Liver (tissue), 10 donors: ENCODE measurements at places on chromosomes 5 and 9. TPM values are rescaled to one million over a fixed set of nuclear protein-coding genes. Genes with fewer than 3 reads are reported as not detected.

The C9orf50 gene
- polyA plus RNA-seq, result not detected

- DNase-seq, result no peak
Measured at GRCh38 chr9:130448035-130448624, 3.4 kb downstream of the ASS1 start.

GRCh38 chr5:91245871-91246270, 137.2 kb downstream of the ARRDC3 start:
- no peak for DNase-seq

- no peak for DNase-seq
Measured at GRCh38 chr9:20351715-20352114, 270.6 kb downstream of the MLLT3 start.

GRCh38 chr9:127034691-127035090, 87.7 kb downstream of the ANGPTL2 start:
- DNase-seq, result no peak

The ENTPD2 gene
- polyA plus RNA-seq, result 0.17 TPM

DNA sequence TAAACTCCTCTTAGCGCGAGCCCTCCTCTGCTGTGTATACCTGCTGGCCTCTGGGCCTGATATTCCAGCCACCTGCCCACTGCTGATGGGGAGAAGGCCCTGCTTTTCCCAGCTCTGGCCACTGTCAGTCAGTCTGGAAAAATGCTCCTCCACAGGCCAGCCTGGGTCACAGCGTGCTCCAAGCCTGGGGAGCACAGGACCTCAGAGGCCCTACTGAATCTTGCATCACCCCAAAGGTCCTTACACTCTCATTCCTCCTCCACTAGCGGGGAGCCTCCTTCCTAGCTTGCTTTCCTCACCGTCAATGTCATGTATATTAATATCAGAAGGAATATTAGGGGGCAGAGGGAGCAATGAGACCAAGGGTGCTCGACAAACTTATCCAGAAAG, 73.7 kb downstream of the SHB start:
- no peak for DNase-seq

GRCh38 chr5:138372225-138372624, 19.7 kb downstream of the KDM3B start:
- no peak for DNase-seq

DNA sequence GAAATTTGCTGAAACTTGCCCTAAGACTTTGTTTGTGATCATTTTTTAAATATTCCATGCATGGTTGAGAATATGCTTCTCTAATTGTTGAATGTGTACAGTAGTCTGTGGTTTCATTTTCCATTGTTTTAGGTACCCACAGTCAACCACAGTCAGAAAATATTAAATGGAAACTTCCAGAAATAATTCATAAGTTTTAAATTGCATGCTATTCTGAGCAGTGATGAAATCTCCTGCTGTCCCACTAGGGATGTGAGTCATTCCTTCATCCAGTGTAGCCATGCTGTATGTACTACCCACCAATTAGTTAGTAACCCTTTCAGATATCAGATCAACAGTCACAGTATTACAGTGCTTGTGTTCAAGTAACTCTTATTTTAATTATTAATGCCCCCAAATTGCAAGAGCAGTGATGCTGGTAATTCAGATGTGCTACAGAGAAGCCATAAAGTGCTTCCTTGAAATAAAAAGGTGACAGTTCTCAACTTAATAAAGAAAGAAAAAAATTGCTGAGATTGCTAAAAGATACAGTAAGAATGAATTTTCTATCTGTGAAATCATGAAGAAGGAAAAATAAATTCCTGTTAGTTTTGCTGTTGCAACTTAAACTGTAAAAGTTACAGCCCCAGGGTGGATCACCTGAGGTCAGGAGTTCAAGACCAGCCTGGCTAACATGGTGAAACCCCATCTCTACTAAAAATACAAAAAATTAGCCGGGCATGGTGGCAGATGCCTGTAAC, 79.9 kb upstream of the FBXL17 start:
- DNase-seq, result no peak

The ARHGEF37 gene
- polyA plus RNA-seq, result 0.71 TPM

The GPX3 gene
- polyA plus RNA-seq, result 878 TPM

- DNase-seq, result no peak
Measured at GRCh38 chr5:153659039-153659736, 168.7 kb downstream of the GRIA1 start.

The FNBP1 gene
- polyA plus RNA-seq, result 6.6 TPM

DNA sequence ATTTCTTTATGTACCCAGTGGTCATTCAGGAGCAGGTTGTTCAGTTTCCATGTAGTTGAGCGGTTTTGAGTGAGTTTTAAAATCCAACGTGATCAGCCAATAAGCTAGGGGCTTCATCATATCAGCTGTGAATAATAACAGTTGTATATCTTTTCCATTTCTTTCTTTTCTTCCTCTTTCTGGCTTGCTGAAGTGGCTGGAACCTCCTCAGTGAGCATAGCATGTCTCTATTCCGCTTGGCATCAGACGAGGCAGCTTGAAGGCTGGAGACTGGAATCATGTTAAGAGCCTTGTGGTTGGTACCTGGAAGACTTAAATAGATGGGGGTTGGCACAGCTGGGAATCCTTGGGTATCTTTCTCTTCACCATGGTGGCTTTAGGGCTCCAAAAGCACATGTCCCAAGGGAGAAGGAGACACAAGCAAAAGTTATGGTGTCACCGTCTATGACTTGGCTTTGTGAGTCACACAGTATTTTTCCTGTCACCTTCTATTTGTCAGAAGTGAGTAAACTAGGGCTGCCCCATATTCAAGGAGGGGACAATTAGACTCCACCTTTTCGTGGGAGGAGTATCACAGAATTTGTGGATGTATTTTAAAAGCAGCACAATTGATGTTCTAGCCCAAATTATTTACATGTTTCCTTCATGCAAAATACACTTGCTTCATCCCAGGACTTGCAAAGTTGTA, 38.0 kb upstream of the RETREG1 start:
- no peak for DNase-seq

The CCDC183 gene
- 0.20 TPM for polyA plus RNA-seq

DNA sequence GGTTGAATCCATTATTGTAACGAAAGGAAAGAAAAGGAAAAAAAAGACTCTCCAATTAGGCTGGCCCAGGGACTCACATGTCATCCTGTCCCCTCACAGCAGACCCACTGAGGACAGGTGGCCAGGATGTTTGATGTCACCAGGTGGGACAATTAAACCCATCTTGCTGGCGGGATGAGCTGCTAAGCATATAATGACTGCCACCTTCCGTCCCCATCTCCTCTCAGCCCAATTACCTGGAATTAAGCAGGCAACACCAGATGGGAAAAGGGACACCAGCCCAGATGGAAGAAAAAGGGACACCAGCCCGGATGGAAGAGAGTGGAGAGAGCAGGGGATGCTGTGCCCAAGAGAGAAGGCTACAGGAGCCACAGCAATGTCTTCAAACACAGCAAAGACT, 116.6 kb upstream of the SARDH start:
- no peak for DNase-seq

GRCh38 chr9:127455324-127455992, 4.1 kb downstream of the LRSAM1 start:
- peak; percentile 56 for DNase-seq

- no peak for DNase-seq
Measured at GRCh38 chr5:171299228-171299627, 9.8 kb upstream of the TLX3 start.
